Activated CD4-positive, alpha-beta T cell treated with anti-CD3 and anti-CD28 coated beads for 24 hours (primary cell): ENCODE measurements at places on chromosomes 7 and 10.

DNA sequence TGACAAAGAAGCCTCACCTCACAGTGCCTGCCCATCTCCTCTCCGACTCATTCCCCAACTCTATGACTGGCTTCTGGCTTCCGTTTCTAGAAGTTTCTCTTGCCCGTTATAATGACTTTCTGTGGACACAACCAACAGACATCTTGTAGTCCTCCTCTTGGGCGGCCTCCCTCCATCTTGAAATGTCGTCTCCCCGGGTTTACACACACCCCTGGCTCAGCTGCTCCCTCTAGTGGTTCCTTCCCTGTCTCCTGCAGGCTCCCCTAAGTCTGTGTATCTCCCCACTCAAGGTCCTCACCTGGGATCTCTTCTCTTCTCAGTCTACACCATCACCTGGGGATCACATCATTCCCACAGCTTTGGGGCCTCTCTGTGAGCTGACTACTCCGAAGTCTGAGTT, 123.4 kb upstream of the NEBL start:
- peak; percentile 17 for DNase-seq

DNA sequence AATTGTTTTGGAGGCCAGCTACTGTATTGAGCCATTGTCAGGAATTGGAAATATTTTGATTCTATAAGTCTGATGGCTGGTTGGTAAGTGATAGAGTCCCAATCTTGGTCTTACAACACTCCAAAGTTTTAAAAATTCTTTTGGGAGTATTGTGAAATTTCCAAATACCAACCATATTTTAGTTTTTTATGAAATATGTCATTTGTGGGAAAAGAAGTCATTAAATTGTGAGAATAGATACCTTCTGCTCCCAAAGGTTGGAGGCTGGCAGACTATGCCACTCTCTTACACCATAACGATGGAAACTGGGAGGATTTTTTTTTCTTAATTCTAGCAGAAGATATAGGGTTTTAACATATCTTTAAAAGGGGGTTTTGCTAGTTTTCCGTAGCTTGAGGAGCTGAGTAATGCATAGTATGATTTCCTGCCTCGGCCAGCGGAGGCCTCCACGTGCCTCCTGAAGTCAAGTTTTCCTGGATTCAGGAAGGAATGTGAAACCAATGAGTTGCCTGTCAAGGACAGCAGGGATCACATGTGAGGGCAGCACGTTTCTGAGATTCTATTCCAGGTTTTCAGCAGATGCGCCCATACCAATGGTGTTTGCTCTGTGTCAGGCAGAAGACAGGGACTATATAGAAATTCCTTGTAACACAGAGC, 92.2 kb upstream of the LAMB4 start:
- DNase-seq, result no peak

GRCh38 chr7:32357535-32358277, 132.5 kb downstream of the LSM5 start:
- DNase-seq, result no peak

GRCh38 chr7:22694597-22695207, 32.3 kb upstream of the IL6 start:
- no peak for DNase-seq

GRCh38 chr10:120505866-120506265, 48.8 kb downstream of the PLPP4 start:
- DNase-seq, result no peak

- no peak for DNase-seq
Measured at GRCh38 chr10:43252783-43253341, 14.0 kb downstream of the RASGEF1A start.

GRCh38 chr10:100899171-100899570, 13.6 kb upstream of the SLF2 start:
- DNase-seq, result no peak

GRCh38 chr10:85447690-85448089, 918.9 kb downstream of the GRID1 start:
- no peak for DNase-seq

- no peak for DNase-seq
Measured at GRCh38 chr10:32349968-32350738, 3.2 kb upstream of the EPC1 start.

- DNase-seq, result no peak
Measured at GRCh38 chr10:10903620-10904019, 114.1 kb upstream of the CELF2 start.

GRCh38 chr7:15128716-15129115, 226.2 kb upstream of the DGKB start:
- no peak for DNase-seq

DNA sequence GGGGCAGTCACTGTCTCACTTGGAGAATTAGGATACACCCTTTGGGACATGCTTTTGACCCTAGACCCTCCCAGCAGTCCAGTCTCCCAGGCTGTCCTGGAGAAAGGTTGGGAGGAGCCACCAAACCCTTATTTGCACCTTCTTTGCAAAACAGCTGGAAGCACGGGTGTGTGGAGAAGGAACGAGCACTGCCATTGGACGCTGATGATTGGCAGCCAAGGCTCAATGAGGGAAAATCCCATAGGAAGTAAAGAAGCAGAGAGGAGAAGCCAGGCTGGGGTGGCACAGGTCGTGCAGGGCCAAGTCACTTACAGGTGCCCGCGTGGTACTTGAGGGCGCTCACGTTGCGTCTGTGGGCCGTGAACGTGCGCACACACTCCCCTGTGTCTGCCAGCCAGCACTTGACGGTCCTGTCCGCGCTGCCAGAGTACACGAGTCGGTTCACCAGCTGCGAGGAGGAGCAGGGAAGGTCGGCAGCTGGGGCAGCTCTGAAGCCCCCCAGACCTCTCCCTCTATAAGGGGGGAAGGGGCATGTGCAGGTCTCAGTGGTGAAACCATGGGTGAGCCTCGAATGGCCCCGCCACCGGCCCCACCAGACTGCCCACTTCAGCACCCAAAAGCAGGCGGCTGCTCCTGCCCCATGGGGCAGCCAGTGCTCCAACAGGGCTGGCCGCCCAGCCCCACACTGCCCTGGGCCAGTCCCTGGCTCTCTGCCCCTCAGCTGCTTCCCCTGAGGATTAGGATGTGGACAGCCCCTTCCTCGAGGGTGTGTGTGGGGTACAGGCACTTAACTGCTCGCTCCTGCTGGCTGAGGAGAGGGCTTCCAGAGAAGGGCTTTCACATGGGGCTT, 24.8 kb downstream of the WDR86 start:
- no peak for DNase-seq

GRCh38 chr7:130298544-130299326, 5.8 kb downstream of the CPA4 start:
- DNase-seq, result no peak

DNA sequence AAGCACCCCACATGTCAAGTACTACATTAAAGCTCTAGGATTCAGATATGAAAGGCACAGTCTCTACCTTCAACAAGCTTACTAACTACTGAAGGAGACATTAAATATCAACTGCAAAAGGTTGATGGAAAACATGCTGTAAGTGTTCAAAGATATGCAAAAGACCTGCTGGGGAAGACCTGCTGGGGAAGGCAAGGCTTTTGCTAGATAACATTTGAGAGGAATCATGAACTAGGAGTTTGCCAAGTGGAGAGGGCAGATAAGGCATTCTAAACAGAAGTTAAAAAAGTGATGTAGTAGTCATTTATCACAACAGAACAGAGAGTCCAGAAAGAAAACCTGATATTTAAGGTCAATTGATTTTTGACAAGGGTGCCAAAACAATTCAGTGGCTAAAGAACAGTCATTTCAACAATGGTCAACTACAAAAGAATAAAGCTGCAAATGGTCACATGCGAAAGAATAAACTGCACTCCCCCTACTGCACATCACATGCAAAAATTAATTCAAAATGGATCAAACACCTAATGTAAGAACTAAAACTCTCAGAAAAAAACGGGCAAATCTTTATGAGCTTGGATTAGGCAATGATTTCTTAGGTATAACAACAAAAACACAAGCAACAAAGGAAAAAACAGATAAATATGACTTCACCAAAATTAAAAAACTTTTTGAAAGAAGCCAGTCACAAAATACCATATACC, 23.0 kb upstream of the MSS51 start:
- no peak for DNase-seq

GRCh38 chr7:2199956-2200583, 32.7 kb downstream of the MAD1L1 start:
- DNase-seq, result no peak

- DNase-seq, result no peak
Measured at GRCh38 chr10:87626422-87626892, 33.2 kb upstream of the PAPSS2 start.

- no peak for DNase-seq
Measured at GRCh38 chr7:2049111-2049781, 183.5 kb downstream of the MAD1L1 start.

- DNase-seq, result no peak
Measured at GRCh38 chr10:121580276-121581116, 17.7 kb downstream of the FGFR2 start.

- peak; percentile 68 for DNase-seq
Measured at GRCh38 chr10:96830511-96831199, 1.4 kb upstream of the LCOR start.

DNA sequence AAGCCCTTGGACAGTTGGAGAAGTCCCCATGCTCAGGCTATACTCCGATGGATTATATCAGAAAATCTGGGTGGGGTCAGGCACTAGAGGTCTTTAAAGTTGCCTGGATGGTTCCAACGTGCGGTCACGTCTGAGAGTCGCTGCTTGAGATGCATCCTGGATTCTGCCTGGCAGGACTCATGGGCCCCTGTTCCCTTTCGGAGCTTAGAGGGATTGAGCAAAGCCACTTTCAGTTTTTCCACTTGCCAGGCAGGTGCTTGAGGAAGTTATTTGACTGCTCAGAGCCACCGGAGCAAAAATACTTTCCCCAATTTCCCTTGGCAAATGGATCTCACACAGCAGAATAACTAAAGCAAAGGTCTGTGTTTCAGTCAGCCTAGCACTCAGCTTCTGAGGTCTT, 129.1 kb downstream of the GALNT17 start:
- no peak for DNase-seq

DNA sequence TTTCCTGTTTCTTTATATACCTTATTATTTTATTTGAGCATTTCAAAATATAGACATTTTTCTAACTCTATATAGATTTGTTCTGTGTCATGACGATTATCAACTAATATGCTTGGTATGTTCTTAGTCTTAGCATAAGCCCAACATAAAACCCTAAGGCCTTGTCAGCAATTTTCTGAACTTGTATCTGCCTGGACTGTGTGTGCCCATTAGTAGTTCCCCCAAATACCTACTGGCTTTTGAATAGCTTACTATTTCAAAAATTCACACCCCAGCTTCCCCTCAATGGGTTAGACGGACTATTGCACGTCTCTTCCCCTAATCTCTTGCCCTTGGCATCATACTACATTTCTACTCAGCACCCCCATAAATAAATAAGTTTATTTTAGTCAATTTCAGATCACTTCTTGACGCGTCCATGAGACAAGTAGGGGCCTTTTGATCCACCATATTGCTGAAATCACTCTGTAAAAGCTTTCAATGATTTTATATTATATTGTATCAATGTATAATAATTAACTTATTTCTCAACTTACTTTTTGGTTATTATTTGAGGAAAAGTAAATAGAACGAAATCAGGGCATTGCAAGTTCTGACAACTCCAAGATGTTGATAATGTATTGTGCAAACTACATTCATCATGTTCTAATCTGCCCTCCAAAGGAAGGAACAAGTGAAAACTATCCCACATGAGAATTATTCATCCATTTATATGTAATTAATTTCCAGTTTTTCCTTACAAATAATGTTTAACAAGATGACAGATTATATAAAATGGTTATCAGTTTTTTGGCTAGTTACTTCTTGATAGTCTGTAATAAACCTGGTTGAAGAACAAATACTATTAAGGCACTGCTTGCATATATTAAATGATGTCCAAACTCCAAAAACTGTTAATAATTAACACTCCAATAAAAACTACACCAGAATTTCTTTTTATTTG, 1.1 kb upstream of the AKR1C3 start:
- no peak for DNase-seq

GRCh38 chr7:148747274-148747673, 48.6 kb downstream of the CUL1 start:
- no peak for DNase-seq

DNA sequence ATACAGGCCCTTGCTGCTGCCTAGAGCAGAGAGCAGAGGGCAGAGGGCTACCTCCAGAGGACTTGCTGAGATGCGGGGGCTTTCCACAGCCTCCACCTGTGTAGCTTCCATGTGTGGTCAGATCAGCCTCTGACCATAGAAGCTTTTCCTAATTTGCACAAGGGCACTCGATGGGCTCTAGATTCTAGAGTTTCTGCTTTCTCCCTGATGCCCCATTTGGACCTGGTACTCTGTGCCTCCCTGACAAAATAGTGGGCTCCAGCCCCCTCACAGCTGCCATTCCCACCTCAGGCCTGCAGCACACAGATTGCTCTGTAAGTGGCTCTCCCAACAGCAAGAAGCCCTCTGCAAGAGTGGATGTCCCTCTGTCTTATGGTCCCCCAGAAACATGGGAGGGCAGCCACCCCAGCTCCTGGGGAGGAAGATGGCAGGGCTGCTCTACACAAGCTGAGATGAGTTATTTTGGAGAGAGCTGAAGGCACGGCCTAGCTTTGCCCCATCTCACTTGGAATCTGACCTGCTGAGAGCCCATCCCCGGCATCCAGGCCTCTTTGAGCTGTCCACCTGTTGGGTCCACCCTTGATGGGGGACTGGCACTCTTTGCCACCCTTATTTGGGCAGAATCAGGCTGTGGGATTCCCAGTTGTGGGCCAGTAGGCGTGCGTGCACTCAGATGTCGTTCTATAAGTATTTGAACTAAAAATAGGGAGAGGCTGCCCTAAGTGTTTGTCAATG, 16.7 kb downstream of the TMEM273 start:
- no peak for DNase-seq

DNA sequence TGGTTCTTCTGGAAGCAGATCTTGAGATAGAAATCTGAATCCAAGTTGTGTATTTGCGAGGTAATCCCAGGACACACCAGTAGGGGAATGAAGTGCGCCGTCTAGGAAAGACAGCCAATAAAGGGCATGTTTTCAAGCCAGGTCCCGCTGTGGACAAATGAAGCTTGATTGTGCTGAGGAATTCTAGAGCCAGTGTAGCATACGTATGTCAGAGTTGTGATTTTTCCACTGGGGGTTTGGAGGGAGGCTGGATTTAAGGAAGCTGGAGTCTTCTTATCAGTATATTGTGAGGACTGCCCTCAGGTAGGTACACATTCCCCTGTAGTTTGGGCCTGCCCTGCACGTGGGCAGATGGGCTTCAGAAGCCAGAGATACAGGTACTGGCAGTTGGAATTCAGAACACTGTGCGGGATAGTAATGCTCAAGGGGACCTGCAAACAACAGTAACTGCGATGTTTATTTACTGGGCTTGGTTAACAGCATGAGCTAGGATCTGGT, 50.9 kb downstream of the GALNT11 start:
- no peak for DNase-seq

DNA sequence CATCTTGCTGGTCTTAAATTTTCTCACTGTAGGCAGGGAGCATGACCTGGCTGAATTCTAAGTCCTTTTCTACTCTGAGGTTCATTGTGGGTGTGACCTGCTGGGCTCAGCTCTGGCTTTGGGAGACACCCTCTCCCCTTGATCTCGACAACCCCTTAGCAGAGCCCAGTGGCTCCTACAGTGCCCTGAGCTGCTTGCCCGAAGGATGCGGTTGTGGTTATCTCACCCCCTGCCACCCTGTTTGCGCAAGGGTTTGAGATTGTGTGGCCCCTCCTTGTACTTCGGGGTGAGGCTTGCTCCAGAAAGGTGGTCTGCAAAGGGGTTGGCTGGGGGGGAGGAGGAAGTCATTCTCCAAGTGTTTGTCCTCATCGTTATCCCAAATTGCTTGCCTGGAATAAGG, 55.3 kb downstream of the TCF7L2 start:
- no peak for DNase-seq
